ENCODE measurements at places on chromosomes 12 and 14.

DNA sequence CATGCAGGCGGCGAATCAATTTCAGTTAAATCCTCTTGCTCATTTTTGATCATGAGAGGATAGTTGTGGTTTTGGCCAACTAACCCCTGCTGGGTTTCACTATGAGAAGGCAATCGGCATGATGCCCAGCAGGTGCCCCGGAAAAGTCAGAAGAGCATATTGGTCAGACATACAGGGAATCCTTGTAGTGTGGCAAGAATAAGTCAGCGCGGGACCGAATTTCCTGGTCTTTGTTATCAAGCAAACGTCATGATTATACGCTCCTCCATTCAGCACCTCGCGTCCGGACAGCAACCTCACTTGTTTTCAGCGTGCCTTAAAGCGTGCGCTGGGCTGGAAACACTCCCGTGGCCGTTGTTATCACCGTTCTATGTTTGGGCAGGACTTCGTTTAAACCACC is 1.8 kb downstream of the TBC1D30 start:
- peak; percentile 81 for DNase-seq

DNA sequence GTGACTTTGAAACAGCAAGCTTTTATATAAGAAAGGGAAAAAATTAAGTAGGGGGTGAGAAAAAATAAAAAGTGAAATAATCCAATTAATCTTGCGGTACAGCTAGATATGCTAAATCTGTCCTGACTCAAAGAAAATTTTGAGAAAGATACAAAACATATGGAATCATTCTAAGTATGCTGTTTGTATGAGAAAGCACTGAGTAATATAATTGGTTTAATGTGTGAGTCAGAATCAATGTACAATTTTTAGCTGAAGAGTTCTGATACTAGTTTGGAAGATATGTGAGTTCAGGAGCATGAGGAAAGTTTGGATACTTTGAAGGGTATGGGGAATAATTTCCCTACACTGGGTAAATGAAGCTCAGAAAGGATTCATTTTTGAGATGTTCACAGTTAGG is 190.9 kb upstream of the RASSF8 start:
- no peak for DNase-seq

GRCh38 chr12:12467688-12468261 is 94.9 kb downstream of the DUSP16 start:
- DNase-seq: peak; percentile 69

DNA sequence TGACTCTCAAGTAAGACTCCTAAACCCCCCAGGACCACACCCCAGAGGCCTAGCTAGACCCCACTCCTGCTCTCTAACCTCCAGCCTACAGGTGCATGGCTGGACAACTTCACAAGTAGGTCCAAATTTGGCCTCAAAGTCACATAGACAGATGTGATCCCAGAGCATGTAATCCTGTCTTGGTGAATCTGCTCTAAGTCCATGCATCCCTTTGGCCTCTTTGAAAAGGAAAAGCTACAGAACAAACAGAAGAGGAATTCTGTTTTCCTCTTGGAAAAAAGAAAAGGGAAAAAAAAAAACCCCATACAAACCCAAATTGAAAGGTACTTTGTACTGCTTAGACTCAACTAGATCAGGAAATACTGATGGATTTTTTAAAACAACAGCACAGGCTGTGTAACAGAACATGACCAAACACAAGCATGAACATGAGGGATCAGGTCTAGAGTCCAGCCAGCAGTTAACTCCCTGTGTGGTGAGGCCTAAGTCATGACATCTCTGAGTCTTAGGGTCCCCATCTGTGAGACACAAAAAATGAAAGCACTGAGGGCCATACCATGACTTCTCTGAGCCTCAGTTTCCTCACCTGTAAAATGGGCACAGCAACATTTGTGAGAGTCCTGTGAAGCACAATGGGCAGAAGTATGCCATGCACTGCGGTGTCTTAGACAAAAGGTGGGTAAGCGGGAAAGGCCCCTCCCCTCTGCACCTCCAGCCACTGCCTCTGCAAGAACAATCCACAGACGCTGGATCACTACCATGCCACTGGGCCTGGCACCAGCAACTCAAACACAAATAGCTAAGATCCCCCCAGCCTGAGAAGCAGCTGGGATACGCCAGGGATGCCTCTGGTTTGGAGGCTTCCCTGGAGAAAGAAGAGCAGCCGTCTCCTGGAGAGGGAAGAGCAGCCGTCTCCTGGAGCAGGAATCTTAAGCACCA is 9.9 kb downstream of the PITPNM2 start:
- no peak for DNase-seq

DNA sequence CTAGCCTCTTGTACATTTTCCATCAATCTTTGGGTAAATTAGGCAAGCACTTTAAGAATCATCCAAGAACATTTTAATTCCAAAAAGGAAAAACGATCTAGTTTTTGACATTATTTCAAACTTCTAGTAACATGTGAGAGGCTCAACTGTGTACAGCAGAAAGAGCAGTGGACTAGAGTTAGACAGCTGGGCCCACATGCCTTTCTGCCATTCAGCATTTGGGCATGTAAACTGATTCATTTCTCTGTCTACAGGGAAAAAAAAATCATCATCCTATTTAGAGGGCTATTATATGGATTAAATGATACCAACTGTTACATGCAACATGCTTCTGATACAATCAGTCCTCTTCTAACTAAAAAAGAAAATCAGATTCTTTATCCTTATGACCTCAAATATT is 17.7 kb downstream of the ATP2B1 start:
- DNase-seq: no peak

DNA sequence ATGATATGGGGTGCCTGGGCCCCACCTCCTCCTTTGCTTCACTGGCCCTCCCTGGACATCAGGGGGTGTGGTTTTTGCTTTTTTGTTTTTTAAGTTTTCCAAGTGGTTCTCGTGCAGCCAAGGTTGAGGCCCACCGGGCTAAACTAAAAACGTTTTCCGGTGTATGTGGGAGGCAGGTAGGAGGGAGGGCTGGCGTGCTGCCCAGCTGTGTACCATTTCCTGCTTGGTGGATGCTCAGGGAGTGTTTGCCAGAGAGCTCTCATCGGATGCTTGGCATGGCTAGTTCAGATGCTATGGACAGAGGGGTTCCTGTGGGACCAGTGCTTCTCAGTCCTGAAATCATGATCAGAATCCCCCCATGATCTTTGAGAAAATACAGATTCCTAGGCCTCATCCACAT is 246.4 kb downstream of the CACNA1C start:
- DNase-seq: no peak

GRCh38 chr12:67911789-67912188 is 77.5 kb upstream of the IFNG-AS1 start:
- peak; percentile 6 for DNase-seq

- DNase-seq: no peak
Measured at GRCh38 chr14:66443785-66444184, 42.4 kb upstream of the CCDC196 start.

GRCh38 chr14:94027566-94028449 is 1.7 kb downstream of the OTUB2 start:
- no peak for DNase-seq

- peak; percentile 3 for DNase-seq
Measured at GRCh38 chr14:21299562-21300130, 19.8 kb downstream of the RPGRIP1 start.

DNA sequence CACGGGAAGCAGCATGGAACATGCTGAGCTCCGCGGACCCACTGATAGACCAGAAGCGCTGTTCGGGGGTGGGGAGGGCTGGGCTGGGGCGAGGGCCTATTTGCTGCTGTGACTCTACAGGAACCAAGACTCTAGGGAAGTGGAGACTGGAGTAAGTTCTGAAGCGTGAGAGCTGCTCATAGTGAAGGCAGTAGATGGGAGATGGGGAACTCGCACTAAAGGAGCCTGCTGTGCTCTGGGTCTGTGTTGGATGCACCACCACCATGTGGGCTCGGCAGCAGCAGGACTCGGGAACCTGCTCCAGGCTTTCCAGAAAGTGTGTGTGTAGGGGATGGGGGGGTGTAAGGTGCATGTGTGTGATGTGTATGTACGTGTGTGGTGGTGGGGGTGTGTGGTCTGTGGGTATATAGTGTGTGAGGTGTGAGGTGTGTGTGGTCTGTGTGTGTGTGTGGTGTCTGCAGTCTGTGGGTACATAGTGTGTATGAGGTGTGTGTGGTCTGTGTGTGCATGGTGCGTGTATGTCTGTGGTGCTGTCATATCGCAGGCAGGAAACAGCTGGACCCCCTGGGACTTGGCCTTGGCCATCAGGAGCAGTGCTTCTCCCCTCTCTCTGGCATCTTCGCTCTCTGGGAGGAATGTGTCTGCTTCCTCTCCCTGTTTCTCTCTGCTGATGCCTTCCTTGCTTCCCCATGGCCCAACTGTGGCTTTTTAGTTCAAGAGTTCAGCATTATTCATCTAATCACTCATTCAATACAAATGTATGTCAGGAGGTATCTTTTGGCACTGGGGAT is 378.9 kb downstream of the FUT8 start:
- DNase-seq: peak; percentile 44

GRCh38 chr12:45388545-45388944 is 172.7 kb downstream of the ANO6 start:
- DNase-seq: peak; percentile 70

- DNase-seq: no peak
Measured at GRCh38 chr12:115450017-115450416, 766.0 kb upstream of the TBX3 start.

GRCh38 chr12:91617818-91618217 is 435.2 kb upstream of the DCN start:
- DNase-seq: peak; percentile 14
